ENCODE measurements at places on chromosomes 5 and 9.
A peak's percentile ranks its signal among the peaks of the same experiment; 100 is the strongest.

DNA sequence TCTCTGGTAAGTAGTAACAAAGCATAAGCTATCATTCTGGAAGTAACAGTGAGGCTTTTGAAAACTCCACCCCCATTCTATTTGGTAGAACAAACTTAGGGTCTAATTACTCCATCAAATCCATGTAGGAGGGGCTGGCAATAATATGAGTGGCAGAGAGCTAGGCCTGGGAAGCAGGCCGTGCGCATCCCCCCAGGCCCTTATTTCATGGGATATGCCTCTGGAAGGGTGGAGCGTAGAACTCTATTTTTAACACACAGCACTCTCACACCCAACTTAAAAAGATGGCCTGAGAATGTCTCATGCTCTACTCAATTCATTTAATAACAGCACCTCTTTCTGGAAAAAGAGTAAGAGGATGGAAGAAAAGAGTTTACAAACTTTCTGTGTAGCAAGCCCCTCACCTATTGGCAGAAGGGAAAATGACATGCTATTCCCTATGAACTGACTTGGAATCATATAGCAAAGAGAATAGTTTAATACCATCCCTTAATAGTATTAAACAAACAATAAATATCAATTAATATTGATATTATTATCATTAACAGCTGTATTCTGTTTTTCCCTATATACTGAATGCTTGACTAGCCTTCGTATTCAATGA lies 233.2 kb downstream of the KCTD16 start:
- DNase-seq, result no peak

- no peak for DNase-seq
Measured at GRCh38 chr5:123505633-123506032, 6.3 kb upstream of the CSNK1G3 start.

DNA sequence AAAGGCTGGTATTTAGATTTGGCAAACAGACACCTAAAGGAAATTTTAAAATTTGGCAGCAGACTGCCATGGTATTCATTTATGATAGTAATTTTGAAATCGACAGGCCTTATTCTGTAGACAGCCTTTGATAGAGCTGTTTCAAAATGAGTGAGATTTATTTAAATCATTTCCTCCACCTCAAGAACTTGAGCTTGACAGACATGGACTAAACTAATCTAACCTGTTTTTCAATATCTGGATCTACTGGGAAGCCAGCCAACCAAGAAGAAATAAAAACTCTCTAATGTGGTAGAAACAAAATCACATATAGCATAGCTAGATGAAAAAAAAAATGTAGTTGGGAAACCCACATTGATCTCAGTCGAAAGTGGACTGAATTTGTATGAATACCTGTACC lies 56.9 kb upstream of the RASA1 start:
- DNase-seq, result no peak

DNA sequence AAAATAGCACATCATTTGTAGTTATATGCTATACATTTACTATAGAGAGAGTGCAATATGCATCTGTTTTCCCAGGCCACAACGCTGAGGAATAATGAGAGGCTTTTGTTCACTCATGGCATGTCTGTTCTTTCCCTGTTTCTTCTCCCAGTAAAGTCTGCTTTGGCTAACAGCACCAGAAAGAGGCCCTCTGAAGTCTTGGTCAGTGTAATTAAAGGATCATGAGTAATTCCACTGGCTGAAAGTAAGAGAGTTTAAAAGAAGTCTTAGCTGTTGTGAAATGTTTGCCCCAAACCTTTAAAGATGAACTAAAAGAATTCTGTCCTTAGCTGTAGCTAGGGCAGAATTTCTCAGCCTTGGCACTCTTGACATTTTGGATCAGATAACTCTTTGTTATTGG lies 228.8 kb downstream of the TLE4 start:
- DNase-seq, result no peak

GRCh38 chr9:85007748-85008147 lies 338.2 kb downstream of the NTRK2 start:
- no peak for DNase-seq

DNA sequence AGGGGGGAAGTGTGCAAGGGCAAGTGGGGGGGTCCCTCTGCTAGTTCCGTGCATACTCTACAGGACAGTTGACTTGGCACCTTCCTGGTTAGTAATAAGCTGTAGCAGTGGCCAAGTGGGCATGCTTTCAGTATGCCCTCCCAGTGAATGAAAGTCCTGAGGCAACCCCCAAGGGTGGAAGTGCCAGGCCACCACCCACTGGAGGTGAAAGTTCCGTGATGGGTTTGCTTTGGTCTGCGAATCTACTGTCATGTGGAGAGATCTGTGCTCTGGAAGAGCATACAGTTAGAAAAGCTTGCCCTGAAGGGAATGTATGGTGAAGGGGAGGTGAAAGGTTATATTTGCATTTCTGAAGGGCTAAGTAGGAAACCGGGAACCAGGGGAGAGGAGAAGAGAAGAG lies 10.3 kb downstream of the FXN start:
- DNase-seq, result no peak

GRCh38 chr9:209143-209758 lies 5.4 kb upstream of the DOCK8 start:
- DNase-seq, result no peak

GRCh38 chr9:69569738-69570451 lies 102.3 kb downstream of the APBA1 start:
- no peak for DNase-seq

DNA sequence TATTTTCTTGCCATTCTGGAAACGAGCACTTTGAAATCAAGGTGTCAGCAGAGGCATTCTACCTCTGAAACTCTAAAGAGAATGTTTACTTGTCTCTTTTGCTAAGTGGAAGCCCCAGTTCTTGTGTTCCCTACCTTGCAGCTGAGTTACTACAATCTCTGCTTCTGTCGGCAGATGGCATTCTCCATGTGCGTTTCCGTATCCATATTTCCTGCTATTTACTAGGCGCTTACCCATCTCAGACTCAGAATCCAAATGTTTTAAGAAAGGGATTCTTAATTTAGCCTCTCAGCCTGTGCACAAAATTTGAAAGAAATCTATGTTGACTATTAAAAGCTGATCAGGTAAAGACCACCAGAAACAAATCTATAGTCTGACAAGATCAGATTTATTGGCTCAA lies 221.3 kb upstream of the FTMT start:
- no peak for DNase-seq

DNA sequence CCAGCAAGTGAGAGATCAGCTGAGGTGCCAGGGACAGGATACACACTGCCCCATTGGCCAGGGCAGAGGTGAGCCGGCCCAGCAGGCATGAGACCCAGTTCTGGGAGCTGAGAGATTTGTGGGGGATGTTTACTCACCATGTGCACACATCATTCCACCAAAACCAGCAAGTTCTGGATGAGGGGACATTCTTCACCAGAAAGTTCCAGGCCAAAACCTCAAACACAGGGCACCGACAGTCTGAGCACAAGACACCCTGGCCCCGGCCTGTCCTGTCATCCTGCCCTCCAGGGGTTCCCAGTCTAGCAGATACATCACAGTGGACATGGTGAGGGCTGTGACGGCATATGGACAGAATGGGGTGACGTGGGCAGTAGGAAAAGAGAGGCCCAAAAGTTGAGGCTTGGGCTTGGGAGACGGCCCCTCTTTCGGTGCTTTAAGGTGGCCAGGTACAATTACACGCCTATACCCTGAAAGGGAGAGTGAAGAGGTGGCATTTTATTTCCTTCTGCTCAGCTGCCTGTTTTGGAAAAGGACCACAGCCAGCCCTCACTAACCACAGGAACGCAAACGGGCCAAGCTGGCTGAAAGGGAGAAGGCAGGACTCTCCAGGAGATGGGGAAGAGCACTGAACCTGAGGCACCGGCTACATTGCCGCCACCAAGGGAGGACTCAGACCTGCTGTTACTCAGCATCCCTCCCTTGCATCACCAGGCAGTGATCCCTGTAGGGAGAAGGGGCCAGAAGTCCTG lies 64.0 kb downstream of the SHB start:
- no peak for DNase-seq

- DNase-seq, result no peak
Measured at GRCh38 chr5:157446412-157446935, 13.5 kb upstream of the NIPAL4 start.

GRCh38 chr5:152990217-152990616 lies 500.3 kb upstream of the GRIA1 start:
- no peak for DNase-seq

GRCh38 chr5:88957013-88957412 lies 74.0 kb upstream of the MEF2C start:
- no peak for DNase-seq

GRCh38 chr9:34984049-34984448 lies 5.5 kb upstream of the DNAJB5 start:
- no peak for DNase-seq

DNA sequence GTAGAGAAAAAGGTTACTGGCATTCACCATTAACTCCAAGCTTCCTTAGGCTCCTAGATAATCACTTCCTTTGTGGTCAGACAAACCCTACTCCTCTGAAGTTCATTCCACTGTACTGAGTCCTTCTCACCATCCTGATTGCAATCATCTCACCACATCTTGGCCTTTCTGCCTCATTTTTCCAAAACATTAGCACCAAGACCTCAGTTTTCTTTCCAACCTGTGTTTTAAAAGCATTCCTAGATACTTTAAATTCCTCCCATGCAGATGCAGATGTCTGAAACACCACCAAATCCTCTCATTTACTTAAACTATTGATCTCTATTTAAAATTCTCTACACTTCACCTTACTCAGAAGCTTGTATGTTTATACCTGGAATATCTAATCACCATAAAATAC lies 961.3 kb upstream of the CTNND2 start:
- DNase-seq, result no peak

DNA sequence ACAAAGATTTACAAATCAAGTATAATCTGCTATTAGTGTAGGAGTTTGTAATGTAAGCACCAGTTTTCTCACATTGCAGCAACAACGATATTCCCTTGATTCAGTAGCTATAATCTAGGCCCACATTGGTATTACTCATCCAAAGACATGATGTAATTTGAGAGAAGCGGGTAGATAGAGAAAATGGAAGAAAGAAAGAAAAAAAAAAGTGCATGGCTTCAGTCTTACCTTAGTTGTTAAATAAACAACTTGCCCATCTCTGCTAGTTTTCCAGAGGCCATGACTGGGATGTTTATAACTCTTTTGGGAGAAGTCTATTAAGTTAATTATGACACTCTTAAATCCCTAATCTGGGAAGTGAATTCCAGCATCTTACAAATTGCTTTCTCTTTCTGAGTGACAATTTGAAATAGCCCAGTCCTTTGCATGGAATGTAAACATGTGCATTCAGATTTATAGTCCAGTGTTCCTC lies 2.8 kb downstream of the MELK start:
- no peak for DNase-seq

DNA sequence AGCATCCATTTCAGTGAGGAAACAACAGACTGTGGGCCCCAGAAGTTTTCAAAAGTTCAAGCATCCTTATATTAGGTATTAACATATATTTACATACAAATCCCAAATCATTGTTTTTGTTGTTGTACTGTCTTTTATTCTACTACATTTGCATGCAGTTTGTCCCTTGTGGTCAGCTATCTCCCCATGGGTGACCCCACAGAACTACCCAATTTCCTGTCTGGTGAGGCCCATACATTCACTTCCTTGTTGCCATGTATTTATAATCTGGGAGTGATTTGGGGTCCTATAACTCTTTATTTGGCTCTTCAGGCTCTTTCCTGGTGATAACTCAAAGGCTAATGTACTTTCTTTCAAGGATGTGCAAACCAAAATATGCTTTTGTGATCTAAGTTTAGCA lies 3.3 kb upstream of the CD180 start:
- DNase-seq, result no peak

DNA sequence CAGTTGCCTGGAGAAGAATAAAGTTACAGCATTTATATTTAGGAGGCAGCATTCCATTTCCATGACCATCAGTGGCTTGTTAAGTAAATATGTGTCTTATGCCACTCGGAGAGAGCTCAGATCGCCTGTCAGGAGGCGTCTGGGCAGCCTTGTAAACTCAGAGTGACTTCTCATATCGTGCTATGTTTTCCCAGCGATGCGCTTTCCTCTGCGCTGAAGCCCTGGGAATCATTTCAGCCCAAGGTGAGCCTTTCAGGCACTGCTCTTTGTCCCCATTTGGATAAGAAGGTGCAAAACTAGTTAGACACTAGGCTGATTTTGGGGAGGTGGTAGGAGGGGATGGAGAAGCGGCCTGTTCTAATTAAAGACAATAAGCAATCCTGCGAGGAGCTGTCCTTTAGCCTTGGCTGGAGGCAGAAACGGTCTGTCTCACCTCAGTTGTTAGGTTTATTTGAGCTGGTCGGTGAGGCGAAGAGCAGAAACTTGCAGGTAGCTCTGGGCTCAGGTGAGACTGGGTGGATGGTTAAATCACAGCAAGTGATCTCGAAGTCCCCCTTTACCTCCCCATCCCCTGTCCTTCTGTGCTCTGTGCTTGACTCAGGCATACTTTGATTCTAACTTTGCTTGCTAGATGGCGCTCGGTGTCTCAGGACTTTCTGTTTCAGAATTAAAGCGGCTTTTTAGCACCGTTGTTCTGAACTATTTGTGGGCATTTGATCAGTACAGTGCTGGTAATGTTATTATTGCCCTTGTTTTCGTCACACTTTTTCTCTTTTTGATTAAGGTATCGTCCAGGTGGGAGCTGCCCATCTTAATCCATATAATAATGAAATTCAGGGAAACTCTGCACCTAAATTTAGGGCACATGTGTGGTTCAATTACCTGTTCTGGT lies 24.6 kb downstream of the NR2F1 start:
- peak; percentile 93 for DNase-seq

- DNase-seq, result peak; percentile 57
Measured at GRCh38 chr5:164119806-164120447, 614.5 kb downstream of the MAT2B start.

- no peak for DNase-seq
Measured at GRCh38 chr9:27423915-27424710, 100.0 kb upstream of the IFNK start.

DNA sequence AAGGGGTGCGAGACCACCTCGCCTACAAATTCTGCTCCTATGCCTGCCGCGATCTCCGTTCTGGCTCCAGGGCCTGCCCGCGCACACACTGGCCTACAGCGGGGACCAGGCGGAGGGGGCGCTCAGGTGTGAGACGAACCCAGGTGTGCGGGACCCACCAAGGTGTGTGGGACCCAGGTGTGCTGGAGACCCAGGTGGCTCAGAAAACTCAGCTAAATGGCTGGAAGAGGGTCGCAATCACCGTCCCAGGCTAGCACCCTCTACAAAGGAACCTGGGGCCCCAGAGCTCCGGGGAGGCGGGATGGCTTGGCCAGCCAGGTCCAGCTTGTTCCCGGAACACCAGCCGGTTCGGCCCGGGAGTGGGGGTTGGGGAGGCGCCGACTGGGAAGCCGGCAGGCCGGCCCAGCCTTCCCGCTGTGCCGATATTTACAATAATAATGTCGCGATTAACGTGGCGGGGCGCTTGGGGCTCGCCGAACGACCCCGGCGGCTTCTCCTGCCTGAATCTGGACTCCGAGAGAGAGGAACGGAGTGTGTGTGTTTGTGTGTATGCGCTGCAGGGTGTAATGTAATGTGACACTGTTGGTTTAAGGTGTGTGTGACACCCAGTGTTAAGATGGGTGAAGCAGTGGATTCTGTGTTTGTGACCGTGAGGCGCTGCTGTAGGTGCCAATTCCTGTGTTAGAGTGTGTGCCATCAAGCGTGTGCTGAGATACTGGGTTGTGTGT lies 1.4 kb downstream of the PCDH1 start:
- no peak for DNase-seq

- DNase-seq, result no peak
Measured at GRCh38 chr9:33919276-33919897, 102.4 kb downstream of the UBE2R2 start.

- DNase-seq, result no peak
Measured at GRCh38 chr9:129841071-129841470, 5.8 kb downstream of the USP20 start.

- no peak for DNase-seq
Measured at GRCh38 chr5:95403996-95404395, 12.8 kb downstream of the FAM81B start.
